Activated effector memory CD4-positive, alpha-beta T cell treated with Interleukin-2 at 50 U/mL for 16 hours (primary cell): ENCODE measurements at places on chromosomes 1 and 21.

- no peak for DNase-seq
Measured at GRCh38 chr1:38589036-38589435, 270.5 kb downstream of the RRAGC start.

- no peak for DNase-seq
Measured at GRCh38 chr21:28818663-28819278, 173.9 kb downstream of the LTN1 start.

- no peak for DNase-seq
Measured at GRCh38 chr1:63277195-63278192, 44.9 kb upstream of the FOXD3 start.

- peak; percentile 20 for DNase-seq
Measured at GRCh38 chr1:83583351-83584014, 415.4 kb downstream of the TTLL7 start.

DNA sequence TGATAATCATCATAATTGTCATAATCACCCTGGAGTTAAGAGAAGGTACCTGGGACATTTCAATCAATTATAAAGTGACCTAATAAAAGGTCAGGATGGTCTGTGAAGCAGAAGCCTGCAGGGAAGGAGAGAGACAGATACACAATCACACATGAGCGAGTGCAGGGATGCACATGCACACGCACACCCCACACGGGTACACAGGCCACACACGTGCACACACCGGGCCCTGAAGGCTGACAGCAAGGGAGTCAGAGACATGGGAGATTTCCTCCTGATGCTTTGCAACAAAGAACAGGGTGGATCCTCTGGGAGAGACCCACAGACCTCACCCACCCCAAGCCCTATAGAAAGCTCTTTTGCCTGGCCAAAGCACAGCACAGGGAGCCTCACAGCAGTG is 82.3 kb upstream of the ZC3H12A start:
- DNase-seq = no peak

GRCh38 chr1:225299624-225300023 is 128.2 kb downstream of the LBR start:
- DNase-seq = no peak

- DNase-seq = no peak
Measured at GRCh38 chr1:180851995-180852887, 60.5 kb upstream of the KIAA1614 start.

GRCh38 chr1:30657131-30658013 is 66.0 kb downstream of the MATN1 start:
- DNase-seq = no peak
